Caco-2 (cell line): ENCODE measurements at places on chromosomes 12 and 14. TPM values are rescaled to one million over a fixed set of nuclear protein-coding genes. Genes with fewer than 3 reads are reported as not detected.

- H3K27ac ChIP-seq = no peak overlapping the region
- peaks cover 2% of the 10 kb centered on the region; the same call in 1 of the 2 replicates for H3K36me3 ChIP-seq
- H3K4me1 ChIP-seq = 0 out of 2 replicates have a peak, but pooled peaks cover 3% of the 10 kb centered on the region
These were observed 30.3 kb downstream of the HIP1R start for GRCh38 chr12:122865268-122866231.

DNA sequence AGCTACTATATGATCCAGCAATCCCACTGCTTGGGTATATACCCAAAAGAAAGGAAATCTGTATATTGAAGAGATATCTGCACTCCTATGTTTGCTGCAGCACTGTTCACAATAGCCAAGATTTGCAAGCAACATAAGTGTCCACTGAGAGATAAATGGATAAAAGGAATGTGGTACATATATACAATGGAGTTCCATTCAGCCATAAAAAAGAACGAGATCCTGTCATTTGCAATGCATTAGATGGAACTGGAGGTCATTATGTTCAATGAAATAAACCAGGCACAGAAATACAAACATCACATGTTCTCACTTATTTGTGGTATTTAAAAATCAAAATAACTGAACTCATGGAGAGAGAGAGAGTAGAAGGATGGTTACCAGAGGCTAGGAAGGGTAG, 116.6 kb downstream of the HELB start:
- no peak overlapping the region for H3K4me3 ChIP-seq
- no peak overlapping the region for H3K27ac ChIP-seq
- H3K4me1 ChIP-seq = no peaks in the 10 kb centered on the region
- DNase-seq = no peak
- no peaks in the 10 kb centered on the region for H3K27me3 ChIP-seq

DNA sequence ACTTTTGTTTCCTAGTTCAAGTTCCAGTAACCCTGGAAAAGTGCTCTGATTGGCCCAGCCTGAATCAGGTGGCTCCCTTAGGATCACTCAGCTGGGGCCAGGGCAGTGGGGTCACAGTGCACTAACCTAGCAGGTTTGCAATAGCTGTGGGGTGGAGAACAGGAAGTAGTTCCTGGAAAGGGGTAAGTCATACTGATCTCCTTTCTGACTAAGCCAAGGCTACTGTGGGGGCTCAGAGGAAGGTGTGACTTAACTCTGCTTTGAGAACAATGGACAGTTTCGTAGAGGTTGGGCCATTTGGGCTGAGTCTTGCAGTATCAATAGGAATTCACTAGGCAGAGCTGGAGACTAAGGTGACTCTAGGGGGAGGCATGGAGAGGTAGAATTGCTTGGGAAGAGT, 89.4 kb downstream of the KIF26A start:
- no peaks in the 10 kb centered on the region for H3K27me3 ChIP-seq
- no peak overlapping the region for H3K4me3 ChIP-seq
- 0 out of 2 replicates have a peak, but pooled peaks cover 4% of the 10 kb centered on the region for H3K4me1 ChIP-seq
- H3K27ac ChIP-seq = no peak overlapping the region
- H3K36me3 ChIP-seq = no peaks in the 10 kb centered on the region
- DNase-seq = no peak

The TMPRSS12 gene
- not detected in 2 replicates for total RNA-seq

DNA sequence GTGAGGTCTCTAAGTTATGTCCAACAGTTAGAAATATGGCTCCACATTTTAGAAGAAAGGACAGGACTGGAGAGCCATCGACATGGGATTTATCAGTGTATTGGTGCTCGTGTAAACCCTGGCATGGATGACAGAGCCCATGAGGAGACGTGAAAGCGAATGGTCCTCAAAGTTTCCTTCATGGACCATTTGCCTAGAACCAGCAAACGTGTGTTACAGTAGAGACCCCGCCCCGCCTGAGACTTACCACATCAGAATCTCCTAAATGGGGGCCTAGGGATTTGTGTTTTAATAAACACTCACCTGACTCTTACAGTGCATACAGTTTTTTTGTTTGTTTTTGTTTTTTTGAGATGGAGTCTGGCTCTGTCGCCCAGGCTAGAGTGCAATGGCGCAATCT, 12.2 kb downstream of the EVL start:
- no peaks in the 10 kb centered on the region for H3K36me3 ChIP-seq
- H3K27ac ChIP-seq = no peak overlapping the region
- H3K27me3 ChIP-seq = no peaks in the 10 kb centered on the region
- H3K4me1 ChIP-seq = no peaks in the 10 kb centered on the region

- no peak overlapping the region for H3K27ac ChIP-seq
- DNase-seq = no peak
- 0 out of 2 replicates have a peak, but pooled peaks cover 3% of the 10 kb centered on the region for H3K4me1 ChIP-seq
- no peaks in the 10 kb centered on the region for H3K36me3 ChIP-seq
- H3K4me3 ChIP-seq = no peak overlapping the region
- H3K27me3 ChIP-seq = no peaks in the 10 kb centered on the region
These were observed 295.4 kb downstream of the RPAP3 start for GRCh38 chr12:47410383-47410782.

The NRL gene
- 2.1 and 2.3 TPM in 2 replicates for total RNA-seq

The RHOJ gene
- not detected in 2 replicates for total RNA-seq

The AICDA gene
- total RNA-seq = not detected in 2 replicates

- no peak overlapping the region for H3K27ac ChIP-seq
- H3K4me1 ChIP-seq = peaks cover 14% of the 10 kb centered on the region
- no peak for DNase-seq
- no peaks in the 10 kb centered on the region for H3K36me3 ChIP-seq
- 0 out of 2 replicates have a peak, but pooled peaks cover 1% of the 10 kb centered on the region for H3K27me3 ChIP-seq
These were observed 119.1 kb downstream of the CACNA1C start for GRCh38 chr12:2171672-2172426.

- no peaks in the 10 kb centered on the region for H3K27me3 ChIP-seq
- DNase-seq = no peak
- peaks cover 2% of the 10 kb centered on the region; the same call in 1 of the 2 replicates for H3K4me1 ChIP-seq
- no peak overlapping the region for H3K4me3 ChIP-seq
These were observed 5.1 kb downstream of the JPH4 start for GRCh38 chr14:23573384-23574015.

DNA sequence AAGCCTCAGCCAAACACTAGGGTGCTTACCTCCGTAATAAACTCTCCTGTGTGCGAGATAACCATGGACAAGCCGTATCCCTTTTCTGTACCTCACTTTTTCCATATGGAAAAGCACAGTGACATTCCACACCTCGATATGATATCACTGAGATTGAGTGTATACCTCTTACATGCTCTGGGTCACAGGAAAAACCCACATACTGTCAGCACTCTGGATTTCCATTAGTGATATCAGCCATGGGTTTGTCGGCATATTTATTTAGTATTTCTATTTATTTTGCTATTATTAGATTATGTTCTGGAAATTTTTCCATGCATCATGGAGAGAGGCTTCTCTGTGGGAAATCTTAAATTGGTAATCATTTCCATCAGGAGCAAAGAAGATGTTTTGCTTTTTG, 28.0 kb upstream of the DAAM1 start:
- no peak overlapping the region for H3K27ac ChIP-seq
- 0 out of 2 replicates have a peak, but pooled peaks cover 3% of the 10 kb centered on the region for H3K4me1 ChIP-seq
- H3K4me3 ChIP-seq = no peak overlapping the region

DNA sequence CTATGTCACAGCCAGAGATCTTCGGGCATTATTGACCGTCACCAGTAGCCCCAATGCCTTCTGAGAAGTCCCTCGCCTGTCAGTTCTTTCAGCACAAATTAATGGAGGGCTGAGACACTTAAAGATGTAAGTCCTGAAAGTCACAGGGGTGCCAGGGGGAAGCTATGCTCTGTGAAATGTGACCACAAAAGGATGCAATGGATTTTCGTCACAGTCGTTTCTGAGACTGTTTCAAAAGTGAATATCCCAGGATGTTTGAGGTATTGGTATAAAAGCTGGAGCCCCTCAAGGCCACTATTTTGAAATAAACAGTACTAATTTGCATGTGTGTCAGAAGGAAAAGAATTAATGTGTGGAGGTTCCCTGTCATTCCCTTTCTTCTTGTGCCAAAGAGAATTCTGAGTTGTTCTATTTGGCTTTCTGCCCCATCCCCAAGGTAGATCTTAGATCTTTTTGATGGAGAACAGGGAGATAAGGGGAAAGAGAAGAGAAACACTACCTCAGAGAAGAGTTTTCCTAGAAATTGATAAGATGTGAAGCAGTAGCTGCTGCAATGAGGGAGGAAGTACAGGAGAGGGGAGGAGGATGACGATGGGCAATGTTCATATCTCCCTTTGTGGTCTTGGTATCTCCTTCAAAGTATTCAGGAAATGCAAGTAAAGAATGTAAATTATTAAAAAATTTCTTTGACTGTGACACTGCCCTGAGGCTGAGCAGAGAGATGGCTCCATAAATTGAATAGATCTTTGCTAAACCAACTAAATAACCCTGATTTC, 101.8 kb upstream of the NAP1L1 start:
- no peak for DNase-seq
- H3K36me3 ChIP-seq = no peaks in the 10 kb centered on the region
- no peak overlapping the region for H3K27ac ChIP-seq

GRCh38 chr14:20612403-20612802, 21.2 kb upstream of the RNASE12 start:
- no peak overlapping the region for H3K27ac ChIP-seq
- H3K36me3 ChIP-seq = no peaks in the 10 kb centered on the region
- 0 out of 2 replicates have a peak, but pooled peaks cover 4% of the 10 kb centered on the region for H3K4me1 ChIP-seq
- no peak overlapping the region for H3K4me3 ChIP-seq

The PZP gene
- total RNA-seq = not detected in 2 replicates

GRCh38 chr12:32108787-32109186, 2.1 kb downstream of the BICD1 start:
- H3K27ac ChIP-seq = no peak overlapping the region
- H3K4me3 ChIP-seq = peak overlapping the region; percentile 21
- H3K27me3 ChIP-seq = no peaks in the 10 kb centered on the region
- no peak for DNase-seq

DNA sequence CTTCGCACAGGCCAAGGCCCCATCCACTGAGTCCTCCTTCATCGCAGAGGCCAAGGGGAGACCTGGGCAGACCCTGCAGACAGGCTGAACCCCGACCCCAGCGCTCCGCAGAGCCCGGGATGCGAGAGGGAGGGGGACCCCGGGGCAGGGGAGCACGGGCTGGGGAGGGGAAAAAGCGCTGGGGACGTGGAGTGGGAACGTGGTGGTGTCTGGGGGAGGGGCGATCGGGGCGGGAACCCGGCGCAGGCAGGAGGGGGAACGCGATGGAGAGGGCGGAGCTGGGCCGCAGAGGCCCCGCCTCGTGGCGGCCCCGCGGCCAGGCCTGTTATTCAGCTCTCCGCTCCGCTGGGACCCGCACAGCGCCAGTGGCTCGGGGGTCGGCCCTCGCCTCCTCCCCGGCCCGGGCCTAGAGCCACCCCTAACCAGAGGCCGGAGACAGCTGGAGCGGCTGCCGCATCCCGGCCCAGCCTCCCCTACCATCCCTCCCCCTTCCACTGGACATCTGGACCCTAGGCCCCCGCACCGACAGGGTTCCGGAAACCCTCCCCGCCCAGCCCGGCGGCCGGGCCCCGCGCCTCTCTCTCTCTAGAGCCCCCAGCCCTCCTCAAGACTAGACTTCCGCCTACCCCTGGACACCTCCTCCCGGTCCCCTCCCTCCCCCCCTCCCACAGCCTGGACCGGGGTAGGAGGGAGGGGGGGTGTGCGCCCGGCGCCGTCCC, at the start of gene ARHGEF25:
ARHGEF25 (plus strand) TSS at position 328 of the 719 bp plus-strand sequence. CDS start 460 bp downstream, outside the sequence.
- no peak for DNase-seq
- H3K4me1 ChIP-seq = no peaks in the 10 kb centered on the region
- no peak within 1 kb of the TSS for H3K27ac ChIP-seq
- no peaks in the 10 kb centered on the region for H3K27me3 ChIP-seq
- peak within 1 kb of the TSS; percentile 74 for H3K4me3 ChIP-seq

The SUDS3 gene
- total RNA-seq = 39.1 and 42.8 TPM in 2 replicates

GRCh38 chr14:77026166-77026929, 2.2 kb downstream of the IRF2BPL start:
- H3K4me3 ChIP-seq = peak overlapping the region; percentile 90
- no peak overlapping the region for H3K27ac ChIP-seq
- H3K4me1 ChIP-seq = peaks cover 48% of the 10 kb centered on the region

DNA sequence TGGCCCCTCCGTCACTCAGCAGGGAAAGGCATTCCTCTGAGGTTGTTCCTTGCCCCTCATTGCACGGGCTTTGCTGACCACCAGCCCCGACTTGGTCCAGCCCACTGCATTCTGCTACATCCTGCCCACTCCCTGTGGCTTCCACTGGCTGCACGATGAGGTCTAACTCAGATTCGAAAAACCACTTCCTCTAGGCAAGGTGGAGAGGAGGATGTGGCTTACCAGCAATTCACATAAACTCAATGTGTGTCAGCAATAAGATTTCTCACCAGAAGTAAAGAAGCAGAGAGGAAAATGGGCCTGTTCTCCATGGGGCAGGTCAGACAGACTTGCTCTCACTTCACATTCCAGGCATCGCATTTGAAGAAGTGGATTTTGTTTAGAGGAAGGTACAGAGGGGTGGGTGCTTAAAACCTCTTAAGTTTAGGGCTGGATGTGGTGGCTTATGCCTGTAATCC, 14.7 kb downstream of the GPR68 start:
- H3K27ac ChIP-seq = no peak overlapping the region
- no peak for DNase-seq
- H3K4me3 ChIP-seq = no peak overlapping the region
- H3K27me3 ChIP-seq = no peaks in the 10 kb centered on the region
- no peaks in the 10 kb centered on the region for H3K4me1 ChIP-seq
- no peaks in the 10 kb centered on the region for H3K36me3 ChIP-seq

The TROAP gene
- total RNA-seq = 134 and 135 TPM in 2 replicates

The SMAGP gene
- total RNA-seq = 95.1 and 108 TPM in 2 replicates

DNA sequence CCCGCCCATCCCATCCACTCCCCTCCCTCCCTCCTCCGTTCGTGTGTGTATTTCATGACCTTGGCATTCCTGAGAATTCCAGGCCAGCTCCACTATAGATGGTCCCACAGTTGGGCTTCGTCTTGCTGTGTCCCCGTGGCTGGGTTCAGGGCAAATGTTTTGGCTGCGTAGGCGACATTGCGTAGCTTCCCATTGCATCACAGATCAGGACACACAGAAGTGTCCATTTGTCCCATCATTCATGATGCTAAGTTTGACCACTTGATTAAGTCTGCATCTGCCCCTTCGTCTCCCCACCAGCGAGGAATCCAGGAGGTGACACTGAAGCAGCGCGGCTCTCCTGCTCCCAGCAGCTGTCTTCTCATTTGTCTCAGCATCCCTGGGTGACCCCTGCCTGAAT, 38.6 kb upstream of the MMP17 start:
- H3K4me1 ChIP-seq = no peaks in the 10 kb centered on the region
- H3K27me3 ChIP-seq = no peaks in the 10 kb centered on the region
- no peak for DNase-seq
- H3K27ac ChIP-seq = no peak overlapping the region
- H3K4me3 ChIP-seq = no peak overlapping the region

DNA sequence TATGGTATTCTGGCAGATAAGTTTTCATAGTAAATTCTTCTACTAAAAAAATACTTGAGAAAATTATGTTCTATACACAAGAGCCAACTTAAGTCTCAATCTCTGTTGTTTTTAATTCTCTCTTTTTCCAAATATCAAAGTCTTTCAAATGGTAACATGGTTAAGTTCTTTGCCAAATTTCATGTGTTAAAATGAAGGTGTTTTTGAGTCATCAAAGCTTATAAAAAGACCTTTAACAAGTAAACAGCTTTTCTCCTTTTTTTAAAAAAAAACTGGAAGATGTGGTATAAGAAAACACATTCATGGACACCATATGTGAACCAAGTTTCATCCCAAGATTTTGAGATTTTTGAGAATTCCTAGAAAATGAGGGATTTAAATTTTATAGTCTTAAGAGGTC, 111.3 kb downstream of the FOXG1 start:
- H3K27ac ChIP-seq = no peak overlapping the region
- H3K27me3 ChIP-seq = no peaks in the 10 kb centered on the region
- no peak overlapping the region for H3K4me3 ChIP-seq
- no peaks in the 10 kb centered on the region for H3K36me3 ChIP-seq

The EGLN3 gene
- total RNA-seq = 9.5 and 12.0 TPM in 2 replicates

The LTBR gene
- 194 and 197 TPM in 2 replicates for total RNA-seq

The CLEC12A gene
- total RNA-seq = not detected in 2 replicates

GRCh38 chr14:92253381-92253894, 69.5 kb upstream of the SLC24A4 start:
- H3K36me3 ChIP-seq = no peaks in the 10 kb centered on the region
- H3K27ac ChIP-seq = no peak overlapping the region
- no peak overlapping the region for H3K4me3 ChIP-seq
- no peaks in the 10 kb centered on the region for H3K4me1 ChIP-seq
- no peak for DNase-seq
